ENCODE measurements at places on chromosomes 7 and 10.
A peak's percentile ranks its signal among the peaks of the same experiment; 100 is the strongest.

DNA sequence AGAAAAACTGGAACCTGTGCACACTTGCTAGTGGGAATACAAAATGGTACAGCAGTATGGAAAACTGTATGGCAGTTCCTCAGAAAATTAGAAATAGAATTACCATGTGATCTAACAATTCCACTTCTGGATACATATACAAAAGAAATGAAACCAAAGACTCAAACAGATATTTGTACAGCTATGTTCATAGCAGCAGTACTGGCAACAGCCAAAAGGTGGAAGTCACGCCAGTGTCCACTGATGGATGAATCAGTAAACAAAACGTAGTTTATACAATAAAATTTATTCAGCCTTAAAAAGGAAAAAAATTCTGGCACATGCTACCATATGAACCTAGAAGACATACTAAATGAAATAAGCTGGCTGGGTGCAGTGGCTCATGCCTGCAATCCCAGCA, 23.0 kb downstream of the IDE start:
- no peak for DNase-seq

- DNase-seq, result no peak
Measured at GRCh38 chr10:110373059-110373458, 68.3 kb upstream of the SMNDC1 start.

DNA sequence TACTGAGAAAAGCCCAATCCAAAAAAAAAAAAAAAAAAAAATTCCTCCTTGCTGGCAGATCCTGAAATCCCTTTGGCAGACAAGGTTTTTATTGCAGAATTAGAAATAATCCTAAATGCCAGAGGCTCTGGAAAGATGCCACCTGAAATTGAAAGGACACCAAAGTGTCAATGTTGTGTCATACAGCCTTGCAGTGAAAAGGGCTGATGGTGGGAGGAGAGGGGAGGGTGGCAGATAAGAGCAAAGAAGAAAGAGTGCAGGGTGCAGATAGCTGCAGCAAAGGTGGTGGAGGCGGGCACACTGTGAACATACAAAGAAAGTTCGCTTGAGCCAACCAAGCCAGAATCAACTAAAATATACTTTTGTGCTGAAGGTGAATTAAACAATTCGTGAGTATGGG, 8.2 kb upstream of the OPTN start:
- DNase-seq, result no peak

DNA sequence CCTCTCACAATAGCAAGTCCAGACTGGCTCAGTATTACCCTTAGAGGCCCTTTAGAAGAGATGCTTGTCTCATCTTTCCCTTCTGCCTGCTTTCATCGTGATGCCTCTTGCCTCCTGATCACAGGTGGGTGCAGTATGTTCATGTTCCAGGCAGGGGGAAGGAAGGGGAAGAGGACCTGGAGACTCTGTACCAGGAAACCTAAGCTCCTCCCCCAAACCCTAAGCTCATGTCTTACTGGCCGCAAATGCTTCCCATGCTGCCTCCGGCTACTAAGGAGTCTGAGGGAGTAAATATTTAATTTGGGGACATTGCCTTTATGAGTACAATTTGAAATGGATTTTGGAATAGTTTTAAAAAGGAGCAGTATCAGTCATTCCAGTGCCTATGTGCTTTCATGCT, 192.6 kb downstream of the CDCA7L start:
- DNase-seq, result no peak

- no peak for DNase-seq
Measured at GRCh38 chr7:31370609-31371008, 30.1 kb upstream of the NEUROD6 start.

DNA sequence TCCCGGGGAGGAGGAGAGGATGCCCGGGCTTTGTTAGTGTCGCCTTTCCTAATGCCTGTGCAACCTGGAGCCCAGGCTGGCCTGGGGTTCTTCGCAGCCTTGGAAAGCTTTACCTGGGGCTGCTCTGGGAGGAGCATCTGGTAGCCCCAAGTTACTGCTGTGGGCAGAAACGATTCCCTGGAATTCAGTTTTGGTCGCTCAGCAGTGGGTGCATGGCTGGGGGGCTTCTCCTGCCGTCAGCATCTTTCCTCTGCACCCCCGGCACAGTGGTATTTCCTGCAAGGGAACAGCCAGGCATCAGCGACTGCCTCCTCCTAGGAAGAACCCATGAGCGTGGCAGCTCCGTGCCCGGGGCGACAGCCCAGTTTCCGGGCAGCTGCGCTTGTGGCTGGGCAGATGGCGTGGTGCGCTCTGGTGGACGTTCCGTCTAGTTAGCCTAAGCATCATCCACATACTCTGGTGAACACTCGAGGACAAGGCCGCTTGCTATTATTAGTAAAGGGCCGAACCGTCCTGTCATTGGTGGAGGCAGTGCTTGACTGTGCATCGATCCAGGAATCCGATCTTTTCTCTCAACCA, 107.0 kb upstream of the BTBD16 start:
- peak; percentile 75 for DNase-seq

GRCh38 chr10:87523731-87524130, 19.0 kb downstream of the MINPP1 start:
- DNase-seq, result no peak

DNA sequence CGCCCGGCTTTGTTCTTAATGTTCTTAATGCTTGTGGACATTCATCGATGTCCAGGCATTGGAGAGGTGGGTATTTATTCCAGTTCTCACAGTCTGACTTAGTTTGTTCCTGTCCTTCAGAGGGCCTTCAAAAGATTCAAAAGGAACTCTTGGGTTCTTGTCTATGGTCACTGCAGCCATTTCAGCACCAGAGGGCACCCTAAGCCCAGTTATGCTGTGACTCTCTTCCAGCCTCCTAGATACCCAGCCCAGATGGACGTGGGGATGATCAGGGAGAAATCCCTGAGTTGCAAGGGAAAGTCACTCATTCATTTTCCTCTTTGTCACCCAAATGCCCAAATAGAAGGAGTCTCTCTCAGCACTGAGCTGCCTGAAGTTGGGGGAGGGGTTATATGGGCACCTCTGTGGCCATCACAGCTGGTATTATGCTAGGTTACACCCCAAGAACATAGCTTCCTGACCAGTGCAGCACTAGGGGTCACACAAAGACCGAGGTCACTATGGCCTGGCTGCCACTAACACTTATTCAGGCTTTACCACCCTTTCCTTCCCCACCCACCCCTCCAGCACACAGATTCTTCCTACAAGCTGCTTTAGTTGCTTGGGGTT, 26.5 kb upstream of the CCDC126 start:
- DNase-seq, result peak; percentile 65

- DNase-seq, result no peak
Measured at GRCh38 chr7:98287486-98287959, 6.0 kb downstream of the BRI3 start.

DNA sequence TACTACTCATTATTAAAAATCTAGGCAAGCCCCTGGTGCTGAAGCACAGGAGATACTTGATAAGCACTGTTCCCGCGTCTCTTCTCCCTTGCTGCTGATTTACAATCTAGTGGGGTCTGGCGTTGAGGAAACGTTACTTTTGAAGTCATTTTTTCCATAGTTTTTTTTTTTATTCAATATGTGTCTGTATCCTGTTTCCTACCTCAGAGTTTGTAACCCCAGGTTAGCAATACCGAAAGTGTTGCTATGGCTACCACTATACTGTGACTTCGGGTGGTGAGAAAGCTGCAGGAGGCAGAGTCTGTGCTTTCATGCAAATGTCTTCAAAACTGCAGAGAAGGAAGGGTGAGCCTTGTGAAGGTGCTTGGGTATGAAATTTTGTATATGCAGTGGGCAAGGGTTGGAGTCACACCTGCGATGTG, 458.8 kb upstream of the GHITM start:
- DNase-seq, result no peak

- no peak for DNase-seq
Measured at GRCh38 chr10:14549496-14549895, 218.8 kb upstream of the FRMD4A start.

- no peak for DNase-seq
Measured at GRCh38 chr7:153072806-153073205, 313.3 kb downstream of the ACTR3B start.

- no peak for DNase-seq
Measured at GRCh38 chr7:4883033-4883371, 514 bp downstream of the RADIL start.

GRCh38 chr10:90373911-90374310, 483.9 kb downstream of the HTR7 start:
- no peak for DNase-seq

DNA sequence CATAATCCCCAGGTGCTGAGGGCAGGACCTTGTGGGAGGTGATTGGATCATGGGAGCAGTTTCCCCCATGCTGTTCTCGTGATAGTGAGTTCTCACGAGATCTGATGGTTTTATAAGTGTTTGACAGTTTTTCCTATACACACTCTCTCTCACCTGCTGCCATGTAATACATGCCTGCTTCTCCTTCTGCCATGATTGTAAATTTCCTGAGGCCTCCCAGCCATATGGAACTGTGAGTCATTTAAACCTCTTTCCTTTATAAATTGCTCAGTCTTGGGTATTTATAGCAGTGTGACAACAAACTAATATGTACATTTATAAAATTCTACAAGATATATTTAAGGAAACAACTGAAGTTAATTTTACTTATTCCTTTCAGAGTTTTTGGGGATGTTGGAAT, 170.8 kb upstream of the BET1 start:
- DNase-seq, result no peak

DNA sequence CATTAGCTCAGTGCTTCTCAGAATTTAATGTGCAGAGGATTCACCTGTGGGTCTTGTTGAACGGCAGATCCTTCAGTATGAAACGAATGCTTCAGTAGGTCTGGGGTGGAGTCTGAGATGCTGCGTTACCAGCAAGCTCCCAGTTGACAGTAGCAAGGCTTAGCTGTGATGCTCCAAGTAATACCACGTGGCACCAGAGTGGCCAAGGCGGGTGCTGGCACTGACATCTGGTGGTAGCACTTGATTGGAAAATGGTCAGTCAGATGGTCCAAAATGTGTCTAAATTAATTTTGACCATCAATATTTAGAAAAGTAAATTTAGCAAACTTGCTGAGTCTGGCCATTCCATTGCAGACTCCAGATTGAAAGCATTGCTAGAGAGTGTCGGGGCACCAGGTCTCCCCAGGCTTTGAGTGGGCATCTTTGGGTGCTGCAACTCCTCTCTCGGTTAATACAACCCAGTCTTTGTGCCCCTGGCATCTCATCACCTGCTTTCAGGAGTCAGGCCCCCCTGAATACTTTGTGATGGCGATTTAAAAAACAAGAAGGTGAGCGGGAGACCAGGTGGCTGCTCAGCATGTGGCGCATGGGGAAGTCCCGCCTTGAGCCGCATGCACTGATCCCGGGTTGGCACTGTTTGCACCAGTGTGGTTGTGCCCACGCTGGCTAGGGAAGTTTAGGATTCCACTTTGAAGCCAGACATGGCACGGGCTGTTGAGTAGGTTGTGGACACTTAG, 130.1 kb downstream of the NT5C2 start:
- no peak for DNase-seq

GRCh38 chr10:71891437-71891836, 40.4 kb upstream of the PSAP start:
- DNase-seq, result no peak

DNA sequence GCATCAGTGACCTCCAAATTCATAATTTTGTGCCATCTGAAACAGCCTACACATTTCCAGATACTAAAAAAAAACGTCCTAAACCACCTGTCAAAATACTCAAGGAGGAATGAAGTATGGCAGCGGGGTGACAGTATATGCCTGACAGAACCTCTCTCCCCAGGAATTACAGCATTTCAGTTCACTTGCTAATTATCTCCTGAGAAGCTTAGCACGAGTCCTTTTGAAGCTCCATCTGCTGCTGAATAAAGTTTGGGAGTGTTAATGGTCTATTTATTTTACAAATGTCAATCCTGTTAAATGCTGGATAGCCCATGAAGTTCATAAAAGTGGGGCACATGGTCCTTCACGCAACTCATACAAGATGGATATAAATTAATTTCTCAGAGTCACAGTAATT, 29.4 kb upstream of the ANLN start:
- DNase-seq, result no peak

GRCh38 chr10:78802866-78803265, 265.9 kb upstream of the ZMIZ1 start:
- DNase-seq, result no peak

- no peak for DNase-seq
Measured at GRCh38 chr7:65800890-65801341, 72.0 kb upstream of the VKORC1L1 start.
